ENCODE measurements at places on chromosomes 7 and 10.

GRCh38 chr7:102234801-102235550 lies 51.7 kb upstream of the SH2B2 start:
- DNase-seq = no peak

DNA sequence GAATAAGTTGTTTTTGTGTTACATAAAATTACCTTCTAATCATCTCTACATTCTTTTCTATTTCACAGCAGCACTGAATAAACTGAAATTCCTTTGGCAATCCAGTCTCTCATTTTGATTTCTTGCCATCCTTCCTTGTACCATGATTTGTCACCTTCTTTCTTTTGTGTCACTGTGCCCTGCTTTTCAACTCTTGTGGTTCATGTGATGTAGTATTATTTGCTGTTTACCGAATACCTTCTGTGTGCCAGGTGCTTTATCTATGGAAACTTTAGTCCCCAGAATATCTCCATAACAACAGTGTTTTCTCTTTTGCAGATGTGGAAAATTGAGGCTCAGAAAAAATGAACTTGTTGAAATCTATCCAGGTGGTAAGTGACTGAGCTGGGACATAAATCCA lies 220.3 kb downstream of the STK31 start:
- no peak for DNase-seq

GRCh38 chr10:28975891-28976531 lies 298.7 kb downstream of the BAMBI start:
- no peak for DNase-seq

GRCh38 chr7:38584443-38585210 lies 46.5 kb downstream of the AMPH start:
- DNase-seq = peak; percentile 96

DNA sequence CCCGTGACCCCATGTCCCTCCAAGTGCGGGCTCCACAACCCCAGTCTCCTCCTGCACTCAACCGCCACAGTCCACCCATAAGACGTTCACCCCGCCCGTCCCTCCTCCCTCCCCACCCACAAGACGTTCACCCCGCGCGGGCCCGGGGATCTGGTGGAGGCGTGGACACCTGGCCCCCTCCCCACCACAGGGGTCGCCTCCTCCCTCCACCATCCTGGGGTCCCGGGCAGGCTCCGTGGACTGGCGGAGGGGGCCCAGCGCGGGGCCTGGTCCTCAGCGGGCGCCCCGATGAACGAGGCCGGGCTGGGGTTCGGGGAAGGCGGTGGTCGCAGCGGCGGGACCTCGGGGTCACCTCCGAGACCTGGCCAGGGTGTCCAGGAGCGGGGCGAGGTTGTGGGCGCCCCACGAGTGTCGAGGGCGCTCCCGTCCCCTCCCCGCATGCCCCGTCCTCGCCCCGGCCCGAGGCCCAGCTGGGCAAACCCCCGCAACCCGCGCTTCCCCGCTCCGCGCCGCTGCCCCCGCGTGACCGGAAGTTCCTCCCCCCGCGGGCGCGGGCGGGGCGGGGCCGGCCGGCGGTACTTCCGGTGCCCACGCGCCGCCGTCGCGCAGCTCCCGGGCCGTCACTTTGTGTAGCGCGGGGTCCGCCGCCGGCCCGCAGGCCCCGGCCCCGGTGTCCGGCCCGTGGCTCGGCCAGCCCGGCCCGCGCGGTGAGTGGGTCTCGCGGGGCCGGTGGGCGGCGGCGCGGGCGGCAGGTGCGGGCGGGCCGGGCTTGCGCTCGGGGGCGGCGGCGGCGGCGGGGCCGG lies at the start of gene ZNF316:
Gene ZNF316, plus strand, starts transcription at position 578 of the 803 bp plus-strand sequence. CDS start 5,092 bp downstream, outside the sequence.
- DNase-seq = peak; percentile 12

- no peak for DNase-seq
Measured at GRCh38 chr7:100946766-100947365, 2.5 kb upstream of the MUC3A start.

DNA sequence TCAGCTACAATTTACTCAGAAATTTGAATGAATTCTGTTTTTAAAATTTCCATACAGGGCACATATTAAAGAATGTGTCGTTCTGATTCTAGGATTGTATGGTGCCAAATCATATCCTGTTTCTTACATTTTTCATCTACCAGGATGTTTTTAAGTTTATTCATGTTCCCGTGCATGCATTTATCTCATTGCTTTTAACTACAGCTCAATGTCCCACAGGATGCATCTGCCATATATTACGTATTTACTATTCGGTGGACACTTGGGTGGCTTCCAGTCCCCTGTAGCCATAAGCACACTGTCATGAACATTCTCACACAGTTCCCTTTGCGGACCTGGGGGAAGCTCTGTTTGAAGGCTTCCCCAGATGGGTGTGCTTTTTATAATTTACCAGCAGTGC lies 122.3 kb downstream of the CCDC71L start:
- no peak for DNase-seq
